Neural progenitor cell (in vitro differentiated cells): ENCODE measurements at places on chromosomes 4 and X. TPM values are rescaled to one million over a fixed set of nuclear protein-coding genes. Genes with fewer than 3 reads are reported as not detected.

DNA sequence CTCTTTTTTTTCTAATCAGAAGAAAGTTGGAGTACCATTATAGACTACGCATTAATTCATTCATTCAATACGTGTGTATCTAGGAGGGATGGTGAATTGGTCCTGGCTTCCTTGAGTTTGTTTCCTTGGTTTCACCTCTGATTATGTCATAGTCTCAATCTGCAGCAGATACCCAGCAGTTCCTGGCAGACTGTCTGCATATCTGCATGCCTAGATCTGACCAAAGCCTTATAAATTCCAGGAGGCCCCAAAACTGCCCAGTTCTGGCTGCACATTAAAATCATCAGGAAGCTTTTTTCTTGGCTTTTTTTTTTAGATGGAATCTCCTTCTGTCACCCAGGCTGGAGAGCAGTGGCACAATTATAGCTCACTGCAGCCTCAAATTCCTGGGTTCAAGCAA lies 27.2 kb upstream of the SLC34A2 start:
- no peak for DNase-seq

The GAGE12J gene
- not detected in 2 replicates for total RNA-seq

DNA sequence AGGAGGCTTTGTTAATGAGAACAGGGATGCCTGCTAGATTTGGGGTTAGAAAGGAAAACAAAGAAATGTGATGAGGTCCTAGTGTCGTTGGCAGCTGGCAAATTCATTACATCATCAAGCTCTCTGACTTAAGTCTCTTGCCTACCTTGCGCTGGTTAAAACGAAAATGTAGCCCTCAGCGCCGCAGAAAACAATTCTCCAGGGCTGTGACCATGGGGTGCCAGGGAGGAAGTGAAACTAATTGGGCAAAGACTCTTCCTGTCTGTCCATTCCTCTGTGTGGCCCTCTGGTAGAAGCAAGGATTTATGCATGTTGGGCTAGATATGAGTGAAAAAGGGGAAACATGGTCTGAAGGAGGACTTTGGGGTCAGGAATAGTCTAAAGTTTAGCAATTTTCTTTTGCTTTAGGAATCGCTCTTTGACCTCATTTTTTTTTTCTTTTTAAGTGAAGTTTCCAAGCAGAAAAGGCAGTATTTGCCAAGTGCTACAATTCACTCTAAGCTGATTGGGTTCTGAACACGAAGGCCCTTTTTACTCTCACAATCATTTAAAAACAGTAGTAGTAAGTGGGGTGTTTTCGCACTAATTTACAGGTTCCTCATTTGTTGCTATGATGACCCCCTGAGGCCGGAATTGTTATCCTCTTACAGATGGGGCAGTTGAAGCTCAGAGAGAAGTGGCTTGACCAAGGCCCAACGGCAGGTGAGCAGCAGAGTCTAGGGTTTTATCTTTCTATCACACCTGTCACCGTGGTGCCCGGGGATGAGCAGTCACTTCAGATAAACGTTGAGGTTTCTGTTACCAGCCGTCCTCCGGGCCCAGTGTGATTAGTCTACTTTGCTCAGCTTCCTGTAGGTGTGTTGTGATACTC lies 27.3 kb upstream of the CHRNA9 start:
- no peak for DNase-seq

The BEX4 gene
- total RNA-seq: 64.0 and 106 TPM in 2 replicates

- DNase-seq: no peak
Measured at GRCh38 chr4:2062808-2063524, 3.8 kb downstream of the NAT8L start.

- peak; percentile 3 for DNase-seq
Measured at GRCh38 chrX:65407157-65407626, 127.4 kb downstream of the LAS1L start.

- DNase-seq: no peak
Measured at GRCh38 chr4:94363136-94363655, 20.6 kb upstream of the HPGDS start.

DNA sequence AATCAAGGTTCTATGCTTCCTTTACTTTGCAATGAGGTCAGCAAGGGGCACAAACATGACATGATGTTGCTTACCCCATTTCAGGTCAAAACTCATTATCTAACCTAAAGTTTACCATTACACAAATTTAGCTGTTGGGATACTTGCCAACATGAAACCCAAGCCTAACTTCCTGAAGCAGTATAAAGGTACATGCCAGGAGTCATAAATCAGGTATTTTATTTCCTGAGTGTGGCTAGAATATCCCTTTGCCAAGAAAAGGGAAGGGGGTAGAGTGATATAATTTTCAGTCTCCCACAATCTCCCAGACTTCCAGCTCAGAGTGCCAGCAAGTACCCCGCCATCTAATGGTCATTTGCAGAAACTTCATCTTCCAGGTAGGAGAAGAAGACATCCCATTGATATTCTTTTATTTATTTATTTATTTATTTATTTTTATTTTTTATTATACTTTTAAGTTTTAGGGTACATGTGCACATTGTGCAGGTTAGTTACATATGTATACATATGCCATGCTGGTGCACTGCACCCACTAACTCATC lies 136.6 kb downstream of the NEXMIF start:
- DNase-seq: no peak

DNA sequence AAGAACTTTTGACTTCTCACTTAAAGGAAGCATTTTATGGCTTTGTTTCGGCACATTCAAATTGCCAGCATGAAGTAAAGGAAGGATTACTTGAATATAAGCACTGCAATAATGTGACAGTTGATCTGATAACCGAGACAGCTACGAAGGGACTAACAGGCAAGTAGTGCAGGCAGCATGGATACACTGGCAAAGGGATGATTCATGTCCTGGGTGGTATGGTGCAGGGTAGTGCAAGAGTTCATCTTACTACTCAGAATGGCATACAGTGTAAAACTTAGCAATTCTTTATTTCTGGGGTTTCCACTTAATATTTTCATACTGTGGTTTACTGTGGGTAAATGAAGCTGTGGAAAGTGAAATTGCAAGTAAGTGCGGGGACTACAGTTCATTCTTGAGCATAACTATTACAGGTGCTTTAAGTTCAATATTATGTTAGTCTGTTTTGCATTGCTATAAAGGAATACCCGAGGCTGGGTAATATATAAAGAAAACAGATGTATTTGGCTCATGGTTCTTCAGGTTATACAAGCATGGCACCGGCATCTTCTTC lies 611.8 kb downstream of the SPOCK3 start:
- DNase-seq: no peak

DNA sequence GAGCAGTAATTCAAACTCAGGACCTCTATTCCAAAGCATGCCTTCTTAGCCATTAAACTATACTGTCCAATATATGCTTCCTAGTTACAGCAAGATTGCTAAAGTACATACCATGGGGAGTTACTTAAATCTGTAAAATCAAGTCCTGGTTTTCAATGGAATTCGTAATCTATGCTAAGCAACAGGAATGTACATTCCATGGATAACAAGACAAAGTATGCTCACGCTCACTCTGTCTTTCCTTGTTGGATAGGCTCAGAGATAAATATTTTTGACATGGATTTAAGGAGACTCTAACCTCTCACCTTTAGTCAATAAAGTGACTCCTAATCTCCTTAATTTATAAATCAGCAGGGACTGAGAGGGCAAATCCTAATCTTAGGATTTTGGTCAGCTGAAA lies 47.3 kb upstream of the STK26 start:
- no peak for DNase-seq

The CCKAR gene
- not detected in 2 replicates for total RNA-seq

The FAM133A gene
- 1.2 and 2.2 TPM in 2 replicates for total RNA-seq

DNA sequence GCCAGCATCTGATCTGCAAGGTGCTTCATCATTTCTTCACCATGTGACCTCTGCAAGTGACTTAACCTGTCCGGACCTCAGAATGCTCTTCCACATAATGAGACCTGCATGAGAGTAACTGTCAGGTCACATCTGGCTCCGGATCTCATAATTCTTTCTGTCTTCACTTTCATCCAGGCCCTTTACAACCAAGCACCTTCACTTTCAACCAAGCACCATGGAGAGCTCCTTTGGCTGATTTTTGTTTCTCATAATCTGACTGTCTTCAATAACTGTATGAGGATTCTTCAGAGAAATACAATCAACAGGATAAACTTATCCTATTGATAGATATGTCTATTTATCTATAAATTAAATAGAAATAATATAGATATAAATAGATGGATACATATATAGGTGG lies 148.1 kb downstream of the VCX3A start:
- no peak for DNase-seq

DNA sequence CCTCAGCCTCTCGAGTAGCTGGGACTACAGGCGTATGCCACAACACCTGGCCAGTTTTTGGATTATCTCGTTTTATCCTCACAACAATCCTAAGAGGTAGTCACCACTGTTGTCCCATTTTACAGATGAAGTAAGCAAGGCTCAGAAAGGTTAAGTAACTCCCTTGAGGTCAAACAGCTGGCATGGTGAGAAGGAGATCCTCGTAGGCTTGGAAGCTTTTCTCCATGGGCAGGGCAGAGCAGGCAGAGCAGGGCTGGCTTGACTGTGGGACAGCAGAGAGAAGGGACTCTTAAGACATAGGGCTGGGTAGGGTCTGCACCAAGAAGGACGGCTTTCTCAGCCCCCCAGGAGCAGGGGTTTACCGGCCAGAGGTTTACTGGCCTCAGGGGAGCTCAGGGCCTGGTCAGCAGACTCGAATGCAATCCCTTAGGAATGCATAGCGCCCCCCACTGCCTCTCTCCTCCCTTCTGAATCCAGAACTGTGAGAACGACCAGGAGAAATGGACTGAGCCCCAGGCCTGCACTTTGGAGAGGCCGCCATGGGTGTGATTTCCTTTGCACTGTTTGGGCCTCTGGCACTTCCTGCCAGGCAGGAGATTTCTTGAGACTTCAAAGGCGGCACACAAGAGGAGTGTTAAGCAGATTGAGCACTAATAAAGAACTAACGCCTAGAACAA lies 14.0 kb upstream of the CDKN2AIP start:
- DNase-seq: peak; percentile 77

The STBD1 gene
- total RNA-seq: 2.5 and 5.4 TPM in 2 replicates

DNA sequence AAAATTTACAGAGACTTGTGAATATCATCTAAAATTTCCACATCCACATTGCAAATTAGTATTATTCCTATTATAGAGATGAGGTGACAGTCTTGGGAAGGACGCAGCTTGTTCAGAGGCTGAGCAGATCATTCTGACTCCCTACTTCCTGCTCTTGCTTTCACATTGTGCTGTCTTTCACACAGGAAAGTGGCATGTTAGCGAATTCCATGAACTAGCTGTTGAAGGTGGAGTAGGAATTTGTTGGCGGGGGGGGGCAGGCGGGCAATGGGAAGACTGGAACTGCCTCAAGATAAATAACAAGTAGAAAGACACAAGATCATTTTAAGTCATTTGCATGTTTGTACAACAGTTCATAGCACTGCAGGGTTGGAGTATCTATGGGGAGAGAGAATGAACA lies 2.3 kb downstream of the PF4V1 start:
- DNase-seq: no peak

GRCh38 chrX:129581904-129582303 lies 41.8 kb downstream of the OCRL start:
- no peak for DNase-seq

DNA sequence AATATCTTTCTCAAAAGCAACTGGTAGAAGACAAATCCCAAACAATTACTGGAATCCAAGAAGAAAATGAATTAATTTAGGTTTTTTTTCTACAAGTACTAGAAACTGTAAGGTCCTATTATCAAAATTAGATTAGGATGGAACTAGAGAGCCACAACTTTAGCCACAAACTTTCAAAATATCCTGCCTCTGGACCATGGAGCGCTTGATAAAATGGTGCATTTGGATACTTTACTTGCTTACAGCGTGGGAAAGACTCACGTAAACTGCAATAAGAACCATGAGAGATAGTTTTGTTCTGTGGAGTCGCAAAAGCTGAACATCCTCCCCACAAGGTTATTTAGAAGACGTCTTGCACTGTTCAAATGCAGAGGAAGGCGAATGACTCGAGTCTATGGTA lies at the start of gene DCAF8L2:
Gene DCAF8L2 (plus strand): TSS at position 301 of the 400 bp plus-strand sequence. CDS start 156,552 bp downstream, outside the sequence.
- DNase-seq: no peak

DNA sequence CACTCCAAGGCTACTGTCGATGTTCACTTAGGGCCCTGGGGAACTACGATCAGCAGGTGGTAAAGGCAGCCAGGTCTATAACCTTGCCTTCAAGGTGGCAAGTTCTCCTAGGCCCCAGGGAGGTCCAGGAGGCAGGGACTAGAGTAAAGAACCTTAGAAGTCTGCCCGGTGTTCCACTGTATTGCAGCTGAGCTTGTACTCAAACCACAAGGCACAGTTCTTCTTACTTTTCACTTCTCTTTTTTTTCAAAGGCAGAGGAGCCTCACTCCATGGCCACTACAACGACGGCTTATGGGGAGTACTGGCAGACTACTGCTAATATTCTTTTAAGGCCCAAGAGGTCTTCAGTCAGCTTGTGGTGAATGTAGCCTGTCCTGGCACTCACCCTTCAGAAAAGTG lies 78.8 kb upstream of the GPR174 start:
- no peak for DNase-seq

The NPY2R gene
- total RNA-seq: 6.1 and 8.5 TPM in 2 replicates

DNA sequence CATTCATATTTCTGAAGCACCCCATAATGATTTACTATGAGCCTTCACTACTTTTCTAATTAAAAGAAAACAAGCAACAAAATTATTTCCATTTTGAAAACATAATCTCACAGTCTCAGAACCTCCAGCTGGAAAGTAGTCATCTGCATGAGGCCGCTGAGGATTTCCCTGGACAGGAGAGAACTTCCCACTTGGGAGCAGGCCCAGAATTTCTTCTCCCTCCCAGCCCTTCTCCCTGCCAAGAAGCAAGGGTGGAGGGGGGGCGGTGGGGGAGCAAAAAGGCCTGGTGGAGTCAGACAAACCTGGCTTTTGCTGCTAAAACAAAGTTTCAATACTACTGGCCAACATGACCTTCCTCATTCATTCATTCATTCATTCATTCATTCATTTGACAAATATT lies 167.3 kb downstream of the PJA1 start:
- DNase-seq: no peak
